AG08395 (cell line): ENCODE measurements at places on chromosomes 4 and X.

- no peak for DNase-seq
These were observed 15.6 kb downstream of the XAGE3 start for GRCh38 chrX:52852110-52852860.

DNA sequence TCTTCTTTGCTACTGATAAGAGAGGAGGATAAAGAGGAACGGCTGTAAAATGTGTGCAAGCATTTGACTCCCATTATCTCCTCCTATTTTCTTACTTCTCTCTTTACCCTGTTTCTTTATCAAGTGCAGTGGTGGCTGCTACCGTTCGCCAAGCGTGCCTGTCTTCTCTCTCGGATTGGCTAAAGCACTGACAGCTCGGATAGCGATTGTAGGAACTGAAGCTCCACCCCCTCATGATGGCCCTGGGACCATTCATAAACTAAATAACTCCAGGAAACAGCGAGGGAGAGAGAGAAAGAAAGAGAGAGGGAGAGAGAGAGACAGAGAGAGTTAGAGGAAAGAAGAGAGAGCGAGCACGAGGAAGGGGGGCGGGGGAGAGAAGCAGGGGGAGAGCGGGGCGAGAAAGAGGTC is 305 bp upstream of the MAB21L2 start:
- no peak for DNase-seq

DNA sequence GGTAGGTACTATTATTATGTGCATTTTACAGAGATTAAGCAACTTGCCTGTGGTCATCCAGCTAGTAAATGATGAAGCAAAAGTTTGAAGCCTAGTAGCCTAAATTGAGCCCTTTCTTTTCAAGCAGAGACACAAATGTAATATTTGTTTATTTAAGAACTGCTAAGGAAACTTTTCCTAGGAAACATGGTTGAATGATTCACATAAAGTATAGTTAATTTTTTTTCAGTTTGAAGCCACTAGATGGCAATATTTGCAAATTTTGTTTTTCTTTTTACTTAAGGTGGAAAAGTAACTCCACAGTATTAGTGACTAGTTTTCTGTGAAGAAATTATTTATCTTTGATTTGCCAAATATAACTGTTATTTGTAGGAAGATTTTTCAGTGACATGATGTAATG is 52.8 kb upstream of the ANKRD17 start:
- peak; percentile 13 for DNase-seq

DNA sequence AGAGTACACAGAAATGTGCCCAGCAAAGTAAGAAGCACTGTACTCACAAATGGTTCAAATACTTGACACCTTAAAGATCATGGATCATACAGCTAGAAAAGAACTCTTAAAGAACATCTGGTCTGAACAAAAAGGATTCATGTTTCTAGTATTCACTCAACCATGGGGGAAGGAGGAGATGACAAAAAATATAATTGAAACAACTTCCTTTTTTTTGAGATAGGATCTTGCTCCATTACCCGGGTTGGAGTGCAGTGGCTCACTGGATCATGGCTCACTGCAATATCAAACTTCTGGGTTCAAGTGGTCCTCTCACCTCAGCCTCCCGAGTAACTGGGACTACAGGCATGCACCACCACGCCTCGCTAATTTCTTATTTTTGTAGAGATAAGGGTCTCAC is 6.0 kb downstream of the DHX15 start:
- no peak for DNase-seq

DNA sequence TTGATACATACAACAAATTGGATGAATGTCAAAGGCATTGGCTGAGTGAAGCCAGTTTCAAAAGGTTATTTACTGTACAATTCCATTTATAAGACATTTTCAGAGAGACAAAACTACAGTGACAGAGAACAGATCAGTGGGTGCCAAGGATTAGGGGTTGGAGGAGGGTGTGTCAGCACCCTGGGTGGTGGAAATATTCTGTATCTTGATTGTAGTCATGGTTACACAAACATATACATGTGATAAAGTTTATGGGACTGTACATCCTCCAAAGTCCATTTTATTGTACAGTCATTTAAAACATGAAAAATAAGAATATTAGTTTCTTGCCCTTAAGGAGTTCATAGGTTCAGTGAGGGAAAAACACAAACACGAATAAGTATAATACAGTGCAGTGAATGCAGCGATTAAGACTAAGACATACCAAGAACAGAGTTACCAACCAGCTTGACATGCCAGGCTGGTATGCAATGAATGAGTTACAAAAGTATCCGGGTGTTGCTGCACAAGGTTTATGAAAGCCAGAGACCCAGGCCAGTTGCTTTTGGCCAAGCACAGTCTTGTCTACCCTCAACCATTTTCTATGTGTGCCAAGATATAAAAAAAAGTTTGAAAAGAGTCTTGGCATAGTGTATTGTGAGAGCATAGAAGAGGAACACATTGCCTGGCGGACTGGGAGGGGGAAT is 123.6 kb downstream of the MSL3 start:
- DNase-seq: no peak

GRCh38 chrX:15509845-15510244 is 9.2 kb downstream of the BMX start:
- DNase-seq: no peak

DNA sequence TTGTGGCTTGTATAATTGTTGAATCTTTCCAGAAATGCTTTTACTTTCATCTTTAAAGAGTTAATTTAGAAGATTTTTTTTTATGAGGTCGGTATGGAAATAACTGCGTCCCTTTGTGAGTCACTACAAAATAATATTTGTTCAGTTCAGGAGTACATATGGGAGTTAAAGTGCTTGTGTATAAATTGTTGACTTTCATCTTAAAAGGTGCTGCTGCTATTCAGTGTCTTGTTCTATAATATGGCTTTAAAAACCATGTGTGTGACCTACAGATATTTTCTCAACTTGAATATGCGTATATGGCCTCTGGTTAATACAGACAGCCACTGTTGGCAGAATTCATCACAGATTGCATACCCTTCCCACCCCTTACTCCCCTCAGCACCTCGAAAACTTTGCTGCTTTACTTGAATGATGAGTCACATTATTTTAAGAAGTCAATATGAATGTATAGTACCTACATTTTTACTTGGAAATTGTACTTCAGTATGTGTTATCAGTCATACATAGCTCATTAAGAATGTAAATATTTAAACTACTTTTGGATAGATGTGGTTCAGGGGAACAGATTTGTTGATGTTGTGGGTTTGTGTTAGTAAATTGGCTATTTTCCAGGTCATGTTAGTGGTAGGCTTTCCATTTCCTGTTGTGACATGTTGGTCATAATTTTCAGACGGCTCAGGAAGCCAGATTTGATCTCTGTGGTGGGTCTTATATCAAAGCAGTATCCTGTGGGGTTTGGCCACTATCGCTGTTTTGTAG is 1.5 kb downstream of the CLCN3 start:
- peak; percentile 17 for DNase-seq

- DNase-seq: no peak
These were observed 2.4 kb upstream of the PTCHD1 start for GRCh38 chrX:23332101-23332887.

DNA sequence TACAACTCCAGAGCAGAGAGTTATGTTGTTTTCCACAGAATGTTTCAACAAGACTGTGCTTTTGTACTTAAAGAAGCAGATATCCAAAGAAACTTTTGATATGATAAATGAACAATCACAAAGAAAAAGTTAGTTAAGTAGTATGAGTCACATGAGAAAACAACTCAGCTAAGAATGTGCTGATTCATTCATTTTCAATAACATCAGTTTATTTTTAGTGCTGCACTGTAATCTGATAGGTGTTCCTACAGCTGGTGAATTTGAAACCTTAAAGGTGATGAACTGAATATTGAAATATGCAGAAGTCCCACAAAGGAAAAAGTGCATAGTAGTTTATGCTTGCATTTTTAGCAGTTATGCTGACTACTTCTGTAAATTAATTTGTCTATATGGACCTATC is 180.3 kb upstream of the TENM3 start:
- peak; percentile 57 for DNase-seq

DNA sequence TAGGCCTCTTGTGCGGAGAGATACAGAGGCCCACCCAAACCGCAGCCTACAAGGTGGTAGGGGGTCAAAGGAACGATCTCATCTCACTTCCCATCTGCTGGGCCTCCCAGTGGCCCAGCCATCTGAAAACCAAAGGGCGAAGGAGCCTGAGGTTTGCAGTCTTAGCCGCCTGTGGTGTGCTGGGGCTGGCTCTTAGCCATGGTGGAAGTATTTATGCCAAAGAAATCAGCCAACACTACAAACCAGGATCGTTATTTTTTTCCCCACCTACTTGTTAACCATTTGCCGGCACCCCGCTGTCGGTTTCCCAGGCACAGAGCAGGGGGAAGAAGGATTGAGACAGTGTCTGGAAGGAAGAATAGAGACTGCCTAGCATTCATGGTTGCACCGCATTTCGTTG is 30.9 kb upstream of the CDKL5 start:
- DNase-seq: no peak

DNA sequence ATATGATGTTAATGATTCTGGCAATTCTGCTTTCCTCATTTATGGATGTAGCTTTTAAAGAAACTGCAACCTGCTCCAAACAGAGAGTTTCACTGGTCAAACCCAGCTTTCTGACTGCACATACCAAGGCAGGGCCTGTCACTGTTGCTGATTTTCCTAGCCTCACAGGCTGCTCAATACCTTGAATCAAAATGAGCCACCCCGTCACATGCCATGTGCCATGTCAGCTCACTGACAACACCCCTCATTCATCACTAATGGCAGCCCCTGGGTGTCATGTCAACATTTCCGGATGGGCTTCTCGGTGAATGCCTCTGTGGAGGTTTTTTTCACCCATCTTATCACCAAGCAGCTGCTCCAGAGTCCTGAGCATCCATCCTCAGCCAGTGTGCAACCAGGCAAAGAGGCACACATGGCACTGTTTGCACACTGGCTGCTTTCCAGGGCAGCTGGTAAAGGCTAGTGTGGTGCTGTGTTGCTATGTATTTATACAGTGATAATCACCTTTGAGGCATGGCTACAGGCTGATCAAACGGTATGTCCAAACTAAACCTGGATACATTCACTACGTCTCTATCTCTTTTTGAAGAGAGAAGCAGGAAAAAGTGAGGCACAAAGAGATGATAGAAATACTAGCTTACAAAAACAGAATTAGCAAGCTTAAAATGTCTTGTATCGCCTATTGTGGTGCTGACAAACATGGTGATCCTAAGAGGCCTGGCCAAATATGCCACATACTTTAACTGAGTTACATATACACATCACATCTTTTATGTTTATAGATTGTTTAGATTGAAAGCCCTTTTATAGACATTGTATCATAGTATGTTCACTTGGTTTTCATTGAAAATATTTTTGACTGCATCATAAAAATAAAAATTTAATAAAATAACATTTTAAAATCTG is 94.6 kb upstream of the INPP4B start:
- no peak for DNase-seq

DNA sequence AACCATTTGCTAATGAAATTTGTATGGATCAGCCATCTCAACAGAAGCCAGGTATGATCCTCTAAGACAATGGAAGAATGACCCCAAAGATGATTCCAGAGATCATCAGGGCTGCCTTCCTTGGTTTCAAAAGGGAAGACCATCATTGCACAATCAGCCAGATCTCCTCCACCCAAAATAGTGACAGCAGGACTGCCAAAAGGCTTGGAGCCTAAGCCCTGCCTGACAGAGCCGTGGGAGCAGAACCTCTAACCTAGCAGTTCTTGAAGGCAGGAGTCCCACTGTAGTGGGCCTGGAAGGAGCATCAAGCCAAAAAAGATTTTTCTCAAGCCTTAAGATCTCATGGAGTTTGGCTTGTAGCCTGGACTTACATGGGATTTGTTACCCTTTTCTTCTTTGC is 226.0 kb downstream of the RASL11B start:
- DNase-seq: no peak

GRCh38 chr4:17807446-17807845 is 3.1 kb downstream of the DCAF16 start:
- DNase-seq: peak; percentile 7
